ENCODE measurements at places on chromosomes 1 and 21.

- no peak for DNase-seq
Observed at GRCh38 chr21:22278366-22278765, 1280.2 kb downstream of the NCAM2 start.

GRCh38 chr1:167955915-167956314 is 19.0 kb upstream of the MPC2 start:
- DNase-seq, result no peak

GRCh38 chr1:81498471-81499462 is 302.0 kb upstream of the ADGRL2 start:
- DNase-seq, result no peak

DNA sequence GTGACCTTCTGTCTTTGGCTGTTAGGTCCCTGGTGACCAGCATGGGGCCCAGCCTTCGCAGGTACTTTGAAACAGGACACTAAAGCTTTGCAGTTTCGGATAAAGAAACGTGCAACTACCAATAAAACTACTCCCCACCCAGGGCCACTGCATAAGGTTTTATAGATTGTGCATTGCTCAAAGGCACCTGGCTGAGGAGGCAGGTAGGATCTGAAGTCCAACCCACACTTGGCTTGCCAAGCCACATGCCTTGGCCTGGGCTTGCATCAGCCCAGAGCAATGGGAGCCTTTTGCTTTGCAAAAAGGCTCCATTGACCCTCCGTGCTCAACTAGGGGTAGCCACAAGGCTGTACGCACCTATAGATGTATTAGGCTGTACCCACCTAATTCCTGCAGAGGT is 84.4 kb upstream of the SYT6 start:
- no peak for DNase-seq

DNA sequence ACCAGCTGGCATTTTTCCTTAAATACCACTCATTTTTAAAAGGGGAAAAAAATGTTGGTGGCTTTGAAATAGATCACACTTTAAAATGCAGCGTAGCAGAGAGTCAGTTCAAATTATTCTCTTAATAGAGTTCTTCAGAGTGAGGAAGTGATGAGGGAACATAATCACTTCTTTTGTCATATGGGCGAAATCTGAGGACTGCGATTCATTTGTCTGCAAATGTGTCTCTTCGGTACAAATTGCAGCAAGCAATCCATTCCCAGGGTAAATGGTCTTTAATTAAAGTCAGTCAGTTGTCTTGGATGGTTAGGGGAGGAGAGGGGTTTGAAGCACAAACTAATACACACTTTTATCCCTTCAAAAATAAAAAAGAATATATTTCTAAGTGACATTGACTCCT is 86.0 kb upstream of the SELENON start:
- no peak for DNase-seq

DNA sequence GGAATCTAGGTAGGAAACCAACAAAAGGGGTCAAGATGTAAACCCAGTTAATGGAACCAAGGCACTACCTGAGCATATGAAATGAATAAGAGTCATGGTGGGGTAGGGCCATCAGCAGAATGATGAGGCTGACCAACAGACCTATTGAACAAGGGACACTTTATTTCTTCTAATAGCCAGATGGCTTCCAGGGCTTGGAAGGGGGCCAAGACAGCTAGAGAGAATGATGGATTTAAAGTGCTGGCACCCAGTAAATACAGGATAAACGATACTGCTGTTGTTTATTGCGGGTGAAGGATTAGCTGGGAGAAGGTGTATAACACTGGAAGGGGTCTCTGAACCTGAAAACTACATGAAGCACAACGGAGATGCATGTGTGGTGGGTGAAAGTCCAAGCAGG is 15.6 kb downstream of the DDAH1 start:
- no peak for DNase-seq

DNA sequence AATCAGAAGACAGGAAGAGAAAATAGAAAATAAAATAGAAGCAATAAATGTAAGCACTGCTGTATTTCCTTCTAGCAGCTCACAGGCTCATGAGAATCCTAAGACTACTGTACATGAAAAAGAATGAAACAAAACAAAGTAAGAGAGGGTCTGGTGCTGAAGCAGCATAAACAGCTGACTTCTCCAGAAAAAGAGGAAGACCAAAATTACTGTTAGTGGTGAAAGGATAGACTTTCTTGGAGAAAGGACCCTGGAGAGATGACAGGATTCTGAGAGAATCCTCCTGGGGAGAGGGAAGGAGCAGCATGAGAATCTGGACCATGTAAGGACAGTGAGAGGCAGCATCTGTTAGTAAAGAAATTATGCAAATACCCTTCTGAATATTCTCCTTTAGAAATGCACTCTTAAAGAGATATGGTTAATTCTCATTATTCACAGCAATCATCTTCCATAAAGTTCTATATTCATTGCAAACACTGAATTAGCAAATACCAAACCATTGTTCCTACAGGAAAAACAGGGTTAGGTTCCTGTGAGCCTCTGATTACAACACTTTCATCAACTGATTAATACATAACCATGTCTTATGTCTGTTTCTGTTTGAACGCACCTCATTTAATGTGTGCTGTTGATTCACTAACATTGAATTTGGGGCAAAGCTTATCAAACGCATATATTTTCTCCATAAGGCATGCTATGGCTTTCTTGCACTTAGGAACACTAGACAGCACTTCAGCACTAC is 17.0 kb downstream of the SLC25A24 start:
- no peak for DNase-seq

DNA sequence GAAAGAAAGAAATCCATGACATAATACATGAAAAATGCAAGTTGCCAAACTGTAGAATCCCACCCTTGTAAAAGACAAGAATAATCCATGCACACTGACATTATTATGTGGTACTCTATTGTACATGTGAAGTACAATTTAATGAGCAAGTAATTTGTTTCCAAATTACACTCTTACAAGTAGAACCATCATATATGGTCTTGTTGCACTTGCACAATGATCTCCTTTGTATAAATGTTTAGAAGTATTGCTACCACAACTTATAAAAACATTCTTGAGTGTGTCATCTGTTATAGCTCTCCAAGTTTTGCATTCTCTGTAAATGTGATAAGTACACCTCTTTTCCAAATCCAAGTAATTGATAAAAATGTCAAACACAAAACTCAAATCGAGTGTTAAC is 29.1 kb upstream of the ZNF281 start:
- DNase-seq, result peak; percentile 70
